NAMALWA (cell line): ENCODE measurements at places on chromosomes 4 and X.
A peak's percentile ranks its signal among the peaks of the same experiment; 100 is the strongest.

GRCh38 chr4:158238575-158238974, 28.3 kb downstream of the TMEM144 start:
- no peak for DNase-seq

- no peak for DNase-seq
These were observed 125.8 kb downstream of the REPS2 start for GRCh38 chrX:17072301-17072700.

GRCh38 chr4:37891260-37892159, 626 bp downstream of the TBC1D1 start:
- peak; percentile 68 for DNase-seq

GRCh38 chr4:31052519-31052918, 332.4 kb downstream of the PCDH7 start:
- DNase-seq, result no peak

- DNase-seq, result no peak
These were observed 99.1 kb downstream of the MAML3 start for GRCh38 chr4:140054861-140055260.

DNA sequence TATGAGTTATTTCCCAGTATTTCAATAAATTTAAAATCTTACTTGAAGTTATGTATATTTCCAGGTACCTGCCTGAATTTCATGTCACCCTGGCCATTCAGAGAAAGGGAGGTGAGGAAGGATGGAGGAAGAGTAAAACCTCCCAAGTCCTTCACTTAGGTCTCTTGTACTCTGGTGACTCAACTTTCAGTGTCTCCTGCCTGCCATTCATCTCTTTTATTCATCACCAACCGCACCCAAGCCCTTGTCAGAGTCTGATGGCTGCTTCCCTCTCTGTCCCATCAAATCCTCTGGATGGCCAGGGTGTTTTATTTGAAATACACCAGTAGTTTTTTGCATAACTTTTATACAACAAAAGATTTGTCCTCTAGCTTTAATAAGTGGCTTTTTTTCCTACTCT, 17.8 kb downstream of the TMPRSS11E start:
- DNase-seq, result no peak
